Posterior cingulate gyrus (tissue), 11 donors: ENCODE measurements at places on chromosomes 7 and 10.

- DNase-seq: no peak
Observed at GRCh38 chr10:20303453-20304152, 487.4 kb downstream of the PLXDC2 start.

DNA sequence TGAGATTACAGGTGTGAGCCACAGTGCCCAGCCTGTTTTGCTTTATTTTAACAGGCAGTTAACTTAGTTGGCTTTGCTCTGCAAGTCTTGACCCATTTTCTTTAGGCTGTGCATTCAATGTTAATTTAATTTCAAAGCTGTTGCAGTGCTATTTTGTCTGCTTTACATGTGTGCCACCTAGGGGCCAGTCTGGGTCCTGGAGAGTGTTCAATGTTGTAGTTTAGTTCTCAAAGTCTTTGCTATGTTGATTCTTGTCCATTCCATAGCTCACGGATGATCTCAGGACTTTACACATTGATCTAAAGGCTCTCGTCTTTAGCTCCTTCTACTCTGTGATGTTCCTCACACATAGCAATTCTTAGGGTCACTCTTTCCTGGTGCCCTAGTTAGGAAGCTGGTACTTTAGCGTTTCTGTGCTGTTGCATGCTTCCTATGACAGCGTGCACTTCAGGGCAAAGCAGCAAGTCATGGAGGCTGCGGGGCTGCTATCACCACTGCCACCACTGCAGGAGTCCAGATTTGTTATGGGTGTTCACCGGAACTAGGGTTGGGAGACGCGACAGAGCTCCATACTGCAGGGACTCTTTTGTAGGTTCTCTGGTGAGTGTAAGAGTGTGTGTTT lies 16.4 kb upstream of the ABCA13 start:
- no peak for DNase-seq

DNA sequence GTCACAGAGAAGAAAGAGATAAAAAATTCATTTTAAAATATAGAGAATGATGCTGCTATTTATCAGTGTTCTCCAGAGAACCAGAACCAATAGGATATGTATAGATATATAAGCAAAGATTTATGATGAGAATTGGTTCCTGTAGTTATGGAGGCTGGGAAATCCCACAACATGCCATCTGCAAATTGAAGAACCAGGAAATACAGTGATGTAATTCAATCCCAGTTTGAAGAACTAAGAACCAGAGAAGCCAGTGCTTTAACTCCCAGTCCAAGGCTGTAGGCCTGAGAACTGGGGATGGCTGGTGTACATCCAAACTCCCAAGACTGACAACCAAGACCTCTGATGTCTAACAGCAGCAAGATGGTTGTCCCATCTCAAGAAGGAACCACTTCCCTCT lies 192.9 kb upstream of the PLXDC2 start:
- no peak for DNase-seq

DNA sequence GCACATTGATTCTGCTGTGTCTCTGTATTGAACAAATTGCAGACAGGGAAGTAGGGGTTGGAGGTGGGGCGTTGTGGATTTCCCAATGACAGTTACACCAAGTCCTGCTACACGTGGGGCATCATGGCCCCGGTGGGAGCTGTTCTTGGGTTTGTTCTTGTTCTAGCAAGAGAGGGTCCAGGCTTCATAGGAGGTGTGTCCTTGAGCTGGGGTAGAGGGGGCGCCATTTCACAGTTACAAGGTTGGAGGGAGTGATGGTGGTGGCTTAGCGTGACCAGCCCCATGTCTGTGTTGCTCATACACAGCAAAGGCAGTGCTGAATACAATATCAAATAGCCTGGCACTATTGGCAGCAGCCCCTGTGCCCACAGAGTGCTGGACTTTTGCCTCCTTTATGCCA lies 15.7 kb downstream of the SH2D4B start:
- no peak for DNase-seq

DNA sequence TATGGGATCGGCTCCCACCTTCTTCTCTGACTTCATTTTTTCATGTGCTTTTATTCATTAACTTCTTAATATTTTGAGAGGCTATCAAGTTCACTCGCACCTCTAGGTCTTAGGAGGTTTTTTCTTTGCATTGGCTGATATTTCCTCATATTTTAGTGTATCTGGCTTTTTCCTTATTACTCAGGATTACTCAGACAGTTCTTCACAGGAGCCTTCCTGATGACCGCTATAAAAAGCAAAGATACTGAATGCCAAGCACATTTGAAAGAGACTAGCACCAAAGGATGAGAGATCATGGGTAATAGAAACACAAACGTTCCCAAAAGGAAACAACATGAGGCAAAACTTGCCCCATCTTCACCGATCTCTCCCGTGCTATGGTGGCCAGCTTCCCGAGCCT lies 409.2 kb upstream of the KLF6 start:
- DNase-seq: no peak

DNA sequence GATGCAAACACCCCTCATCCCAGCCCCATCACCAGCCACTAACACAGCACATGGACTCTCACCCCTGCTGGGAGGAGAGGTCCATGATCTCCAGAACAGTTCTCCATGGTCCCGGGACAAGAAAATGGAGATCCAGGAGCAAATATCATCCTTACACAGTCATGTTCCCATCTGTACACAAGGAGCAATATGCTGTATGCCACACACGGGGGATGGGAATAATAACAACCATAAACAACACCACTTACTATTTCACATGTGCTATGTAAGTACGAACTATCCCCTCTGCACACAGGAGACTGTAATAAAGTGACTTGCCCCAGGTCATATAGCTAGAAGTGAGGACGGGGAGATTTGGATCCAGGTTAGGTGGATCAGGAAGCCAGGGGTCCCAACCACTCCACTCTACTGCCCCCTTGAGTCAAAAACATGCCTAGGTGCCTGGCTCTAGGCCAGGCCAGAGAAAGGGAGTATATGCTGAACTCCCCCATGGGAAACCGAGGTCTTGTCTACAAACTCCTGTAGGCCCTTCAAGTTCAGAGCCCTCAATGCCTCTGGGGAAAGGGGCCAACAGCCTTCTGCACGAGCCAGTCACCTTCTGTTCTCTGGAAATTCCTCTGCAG lies 34.1 kb downstream of the LRRC20 start:
- DNase-seq: no peak

GRCh38 chr10:131816941-131817700 lies 83.7 kb upstream of the PPP2R2D start:
- no peak for DNase-seq

DNA sequence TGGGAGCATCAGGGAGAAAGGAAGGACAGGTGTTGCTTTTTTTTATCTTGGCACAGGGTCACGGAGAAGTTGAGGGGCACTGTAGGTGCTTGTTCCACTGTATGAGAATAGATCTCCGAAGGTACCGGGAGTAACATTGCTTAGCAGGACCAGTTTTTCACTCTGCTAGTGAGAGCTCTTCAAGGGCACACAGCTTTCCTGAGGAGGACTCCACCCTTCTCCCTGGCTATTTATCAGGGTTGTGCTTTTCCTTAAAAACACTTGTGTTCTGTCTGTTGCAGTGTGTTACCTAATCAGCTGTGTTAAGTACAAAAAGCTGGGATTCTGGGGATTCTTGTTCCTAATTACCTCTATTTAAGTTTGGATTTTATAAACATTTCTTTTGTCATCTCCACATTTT lies 160.5 kb downstream of the SND1 start:
- no peak for DNase-seq

- no peak for DNase-seq
Observed at GRCh38 chr7:37390114-37390513, 58.5 kb downstream of the ELMO1 start.

GRCh38 chr10:29141761-29142160 lies 147.1 kb upstream of the LYZL1 start:
- DNase-seq: no peak

DNA sequence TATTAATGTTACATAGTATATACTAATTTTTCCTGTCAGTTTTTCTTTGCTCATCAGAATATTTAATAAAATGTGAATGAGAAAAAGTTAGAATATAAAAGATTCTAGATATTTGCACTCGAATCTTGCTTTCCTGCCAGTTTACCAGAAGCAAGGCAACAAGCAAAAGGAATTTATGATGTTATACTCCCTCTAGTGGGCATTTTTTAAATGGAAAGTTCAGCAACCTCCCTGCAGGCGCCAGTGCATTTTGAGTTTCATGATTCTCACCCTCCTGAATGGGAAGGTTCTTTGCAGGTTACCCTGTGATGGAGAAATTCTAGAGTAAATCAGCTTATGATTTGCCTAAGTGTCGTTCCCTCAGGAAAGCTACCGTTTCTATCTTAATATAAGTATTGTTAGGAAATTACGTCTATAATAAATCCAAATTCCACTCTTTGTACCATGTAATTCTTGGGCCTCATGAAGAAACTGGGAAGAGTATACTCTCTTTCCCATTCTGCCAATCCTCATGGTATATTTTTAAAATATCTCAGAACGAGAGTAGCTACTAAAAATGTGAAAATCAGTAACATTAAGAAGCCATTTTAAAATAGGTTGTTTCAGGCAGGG lies 350.0 kb downstream of the CRPPA start:
- DNase-seq: no peak

DNA sequence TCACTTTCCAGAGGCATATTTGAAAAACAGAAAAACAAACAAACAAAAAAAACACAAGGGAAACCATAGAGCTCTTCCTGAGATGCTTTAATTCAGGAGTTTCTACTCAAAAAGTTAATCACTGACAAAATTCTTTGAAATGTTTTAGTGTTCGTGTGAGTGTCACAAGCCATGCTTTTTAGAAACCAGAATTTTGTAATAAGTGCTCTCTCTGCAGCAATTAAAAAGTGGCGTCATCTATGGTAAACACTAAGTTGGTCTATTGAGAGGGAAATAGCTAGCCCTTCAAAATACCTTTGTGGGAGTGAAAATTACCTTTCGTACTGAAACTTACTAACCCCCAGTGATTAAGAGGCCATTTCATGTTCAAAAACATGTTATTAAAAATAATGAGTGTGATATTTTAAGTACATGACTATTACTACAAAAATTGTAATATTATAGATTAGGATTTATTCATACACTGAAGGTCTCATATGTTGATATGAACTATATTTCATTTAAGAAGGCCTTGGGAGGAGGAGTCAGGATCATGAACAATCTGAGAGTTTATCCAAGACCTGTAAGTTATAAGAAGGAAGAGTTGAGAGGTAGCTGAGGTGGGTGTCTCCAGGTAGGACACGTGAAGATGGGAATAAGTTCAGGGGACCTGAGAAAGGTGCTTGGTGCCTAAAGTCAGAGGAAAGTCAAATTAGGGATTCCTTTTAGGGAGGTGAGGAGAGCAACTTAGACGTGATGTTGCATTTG lies 94.6 kb downstream of the PPP1R9A start:
- DNase-seq: no peak

GRCh38 chr7:138499340-138499739 lies 39.3 kb downstream of the TRIM24 start:
- DNase-seq: no peak

DNA sequence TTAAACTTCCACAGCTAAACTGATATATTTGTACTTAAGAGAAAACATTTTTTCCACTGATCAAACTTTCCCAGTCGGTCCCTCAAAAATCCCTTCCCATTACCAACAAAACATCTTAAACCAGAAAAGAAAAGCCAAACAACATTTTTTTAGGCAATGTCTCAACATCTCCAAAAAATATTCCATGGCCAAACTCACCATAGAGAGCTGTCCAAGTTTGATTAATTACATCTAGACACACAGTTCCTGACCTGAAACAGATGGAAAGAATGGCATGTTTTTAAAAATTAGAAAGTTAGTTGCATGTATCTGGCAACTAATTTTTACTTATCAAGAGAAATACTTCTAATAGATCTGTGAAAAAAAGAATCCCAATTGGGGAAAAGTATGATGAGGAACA lies 95.4 kb downstream of the UBE2H start:
- DNase-seq: no peak

GRCh38 chr10:99781734-99782429 lies 558 bp upstream of the ABCC2 start:
- no peak for DNase-seq

- no peak for DNase-seq
Observed at GRCh38 chr7:28529755-28530154, 117.4 kb downstream of the CREB5 start.

DNA sequence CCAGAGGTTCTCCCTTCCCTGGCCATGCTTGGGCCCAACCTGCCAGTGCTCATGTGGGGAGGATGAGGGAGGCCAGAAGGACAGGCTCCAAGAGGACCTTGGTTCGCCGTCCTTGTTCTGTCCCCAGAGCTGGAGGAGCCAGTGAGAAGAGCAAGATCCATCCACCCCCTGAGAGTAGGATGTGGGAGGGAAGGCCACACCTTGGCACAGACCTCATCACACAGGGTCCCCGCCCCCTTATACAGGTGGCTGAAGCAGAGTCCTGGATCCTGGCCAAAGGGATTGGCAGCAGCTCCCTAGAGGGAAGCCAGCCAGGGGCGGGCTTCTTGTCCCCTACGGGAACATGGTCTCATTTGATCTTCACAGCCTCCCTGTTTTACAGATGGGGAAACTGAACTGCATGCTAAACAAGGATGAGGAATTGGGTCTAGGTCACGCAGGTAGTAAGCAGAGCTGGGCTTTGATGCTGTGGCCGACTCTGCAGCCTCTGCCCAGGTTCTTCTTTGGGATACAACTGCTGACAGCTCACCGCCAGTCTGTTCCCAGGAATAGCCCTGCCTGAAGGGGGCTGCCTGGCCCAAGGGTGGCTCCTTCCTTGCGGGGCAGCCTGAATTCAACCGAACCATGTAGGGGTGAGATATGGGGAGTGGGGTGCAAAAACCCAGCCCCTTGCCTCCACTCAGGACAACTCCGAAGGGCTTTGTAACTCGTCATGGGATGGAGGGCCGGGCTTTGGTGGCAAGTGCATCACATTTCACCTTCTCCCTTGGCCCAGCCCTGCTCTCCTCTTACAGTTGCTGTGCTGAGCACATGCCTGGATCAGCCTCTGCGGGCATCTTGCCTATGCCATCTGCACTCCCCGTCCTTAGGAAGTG lies 62.2 kb upstream of the KDM7A start:
- no peak for DNase-seq

DNA sequence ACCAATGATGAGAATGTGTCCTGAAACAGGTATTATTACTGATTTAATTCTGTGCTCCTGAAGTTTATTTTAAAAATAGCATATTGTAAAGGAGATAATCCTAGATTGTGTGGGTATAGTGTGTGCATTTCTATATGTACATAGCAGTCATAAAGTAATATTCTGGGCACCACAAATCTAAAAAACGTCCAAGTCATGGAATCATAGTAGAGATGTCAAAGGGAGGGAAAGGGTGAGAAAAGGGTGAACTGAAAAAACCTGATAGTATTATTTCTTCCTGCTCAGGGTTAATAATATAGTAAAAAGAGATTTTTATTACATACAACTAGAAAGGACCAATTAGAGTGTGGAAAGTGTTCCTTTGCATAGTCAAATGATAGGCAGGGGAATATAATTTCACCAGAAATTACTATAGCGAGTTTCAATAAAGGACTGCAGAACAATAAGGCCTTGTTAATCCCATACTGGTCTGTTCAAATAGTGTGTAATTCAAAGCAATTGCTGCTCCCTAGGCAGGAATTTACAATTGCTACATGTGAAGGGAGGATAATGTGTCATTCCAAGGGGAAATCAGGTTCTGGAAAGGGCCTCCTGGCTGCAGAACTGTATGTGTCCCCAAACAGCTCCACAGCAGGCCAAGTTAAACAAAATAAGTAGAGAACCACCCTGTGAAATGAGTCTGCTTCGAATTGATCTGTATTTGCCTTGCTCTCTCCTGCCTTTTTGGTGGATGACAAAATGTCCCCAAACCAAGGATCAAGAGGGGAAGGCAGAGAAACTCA lies 42.5 kb upstream of the KMT2E start:
- no peak for DNase-seq
